ENCODE measurements at places on chromosomes 3 and 15. TPM values are rescaled to one million over a fixed set of nuclear protein-coding genes. Genes with fewer than 3 reads are reported as not detected.

QTRT2 gene
- 47.0 TPM for total RNA-seq

PLEKHO2 gene
- 11.4 TPM for total RNA-seq

GPR171 gene
- 111 TPM for total RNA-seq

ROBO1 gene
- 1.3 TPM for total RNA-seq

SLC2A2 gene
- not detected for total RNA-seq

SIAH2 gene
- total RNA-seq = 154 TPM

GATA2 gene
- total RNA-seq = 0.07 TPM

VWA5B2 gene
- not detected for total RNA-seq

GABRR3 gene
- total RNA-seq = not detected

CLDN11 gene
- total RNA-seq = not detected

ALPK3 gene
- total RNA-seq = 0.05 TPM

KIF23 gene
- 47.2 TPM for total RNA-seq

ZNF860 gene
- 0.11 TPM for total RNA-seq

IVD gene
- total RNA-seq = 30.8 TPM

TPRG1 gene
- total RNA-seq = 11.9 TPM

SKOR1 gene
- total RNA-seq = 0.18 TPM

ONECUT1 gene
- total RNA-seq = not detected

SAMMSON gene
- not detected for total RNA-seq

LAMB2 gene
- total RNA-seq = not detected

PCNP gene
- 213 TPM for total RNA-seq

FAM219B gene
- total RNA-seq = 49.7 TPM

TMEM202 gene
- not detected for total RNA-seq

GPR27 gene
- total RNA-seq = 1.6 TPM

IMPG2 gene
- total RNA-seq = 0.12 TPM

CPA3 gene
- not detected for total RNA-seq

PLCH1 gene
- 0.16 TPM for total RNA-seq

FOXL2NB gene
- not detected for total RNA-seq

PRR20G gene
- total RNA-seq = not detected

ARPIN gene
- total RNA-seq = not detected

LRRC15 gene
- 0.04 TPM for total RNA-seq

CPNE4 gene
- total RNA-seq = not detected

MORC1 gene
- total RNA-seq = not detected

ADGRG7 gene
- total RNA-seq = not detected

XYLB gene
- total RNA-seq = 5.0 TPM

MELTF gene
- 3.7 TPM for total RNA-seq

CHMP2B gene
- 25.4 TPM for total RNA-seq

MESP2 gene
- 0.14 TPM for total RNA-seq

TEX9 gene
- total RNA-seq = 1.5 TPM

SPESP1 gene
- total RNA-seq = 1.3 TPM

ZBTB11 gene
- total RNA-seq = 25.1 TPM

SERPINI2 gene
- not detected for total RNA-seq

TSC22D2 gene
- total RNA-seq = 20.2 TPM

FANCD2OS gene
- not detected for total RNA-seq

DPPA2 gene
- total RNA-seq = not detected

ULK3 gene
- total RNA-seq = 40.3 TPM

SAXO2 gene
- total RNA-seq = 6.9 TPM
